ENCODE measurements at places on chromosomes 1 and 21.

DNA sequence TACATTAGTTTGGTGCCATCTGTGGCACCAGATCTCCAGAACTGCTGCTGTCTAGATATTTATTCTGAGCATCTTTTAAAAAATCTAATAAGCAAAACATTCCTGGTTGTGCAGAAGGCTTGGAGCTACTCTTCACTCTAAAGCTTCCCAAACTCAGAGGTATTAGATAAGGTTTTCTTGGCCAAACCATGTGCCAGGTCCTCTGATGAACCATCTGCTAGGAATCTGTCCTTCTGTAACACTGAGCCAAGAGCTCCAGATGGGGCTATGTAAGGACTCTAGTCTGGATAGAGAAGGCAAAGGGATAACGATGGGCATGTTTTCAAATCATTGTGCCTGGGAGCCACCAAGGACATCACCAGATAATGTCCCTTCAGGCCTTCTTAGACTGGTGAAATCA lies 410.6 kb downstream of the NTNG1 start:
- no peak for DNase-seq

GRCh38 chr1:56450004-56450666 lies 129.2 kb downstream of the PLPP3 start:
- DNase-seq = no peak

DNA sequence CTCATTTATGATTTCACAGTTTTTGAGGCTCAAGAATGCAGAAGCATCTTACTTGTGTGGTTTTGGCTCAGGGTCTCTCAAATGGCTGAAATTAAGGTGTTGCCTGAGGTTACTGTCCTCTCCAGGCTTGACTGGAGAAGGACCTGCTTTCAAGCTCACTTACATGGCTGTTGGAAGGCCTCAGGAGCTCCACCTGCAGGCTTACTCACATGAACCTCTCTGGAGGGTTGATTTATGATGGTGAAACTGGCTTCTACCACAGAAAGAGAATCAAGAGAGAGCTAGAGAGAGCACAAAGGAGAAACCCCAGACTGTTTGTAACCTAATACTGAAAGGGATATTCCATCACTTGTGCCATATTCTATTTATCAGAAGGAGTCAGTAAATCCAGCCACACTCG lies 6.2 kb upstream of the KCNK2 start:
- DNase-seq = no peak

DNA sequence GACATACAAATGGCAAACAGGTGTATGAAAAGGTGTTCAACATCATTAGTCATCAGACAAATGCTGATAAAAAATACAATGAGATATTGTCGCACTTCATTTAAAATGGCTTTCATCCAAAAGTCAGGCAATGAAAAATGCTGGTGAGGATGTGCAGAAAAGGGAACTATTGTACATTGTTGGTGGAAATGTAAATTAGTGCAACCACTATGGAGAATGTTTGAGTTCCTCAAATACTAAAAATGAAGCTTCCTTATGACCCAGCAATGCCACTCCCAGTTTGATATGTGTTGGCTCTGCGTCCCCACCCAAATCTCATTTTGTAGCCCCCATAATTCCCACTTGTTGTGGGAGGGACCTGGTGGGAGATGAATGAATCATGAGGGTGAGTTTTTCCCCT lies 309.7 kb upstream of the ZRANB2 start:
- DNase-seq = no peak

DNA sequence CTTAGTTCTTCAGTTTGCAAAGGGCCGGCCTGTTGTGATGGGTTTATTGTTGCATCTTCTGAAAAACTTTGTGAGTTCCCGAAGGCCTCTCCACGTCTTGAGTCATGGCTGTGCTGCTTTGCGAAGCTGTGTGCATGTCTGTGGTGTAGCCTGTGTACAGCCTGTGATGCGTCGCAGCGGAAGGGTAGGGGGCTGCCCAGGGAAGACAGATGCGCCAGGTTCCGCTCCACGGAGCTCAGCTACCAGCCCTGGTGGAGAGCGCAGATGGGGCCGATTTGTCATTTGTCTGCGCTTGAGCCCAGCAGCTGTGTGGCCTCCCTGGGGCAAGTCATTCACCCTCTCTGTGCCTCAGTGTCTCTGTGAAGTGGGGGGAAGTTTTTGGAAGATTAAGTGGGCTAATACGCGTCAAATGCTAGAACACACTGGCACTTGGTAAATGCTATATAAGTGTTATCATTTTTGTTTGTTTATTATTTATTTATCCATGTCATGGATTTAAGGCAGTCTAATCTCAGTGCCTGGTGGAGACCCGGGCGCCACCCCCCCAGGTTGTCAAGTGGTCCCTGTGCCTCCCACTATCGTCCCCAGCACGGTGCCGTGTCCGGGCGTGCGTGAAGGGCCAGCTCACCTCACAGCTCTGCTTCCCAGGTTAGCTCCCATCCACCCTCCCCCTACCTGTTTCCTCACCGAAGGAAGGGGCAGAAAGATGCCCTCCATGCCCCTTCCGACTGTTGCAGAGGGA lies 8.4 kb downstream of the PDE9A start:
- DNase-seq = no peak

DNA sequence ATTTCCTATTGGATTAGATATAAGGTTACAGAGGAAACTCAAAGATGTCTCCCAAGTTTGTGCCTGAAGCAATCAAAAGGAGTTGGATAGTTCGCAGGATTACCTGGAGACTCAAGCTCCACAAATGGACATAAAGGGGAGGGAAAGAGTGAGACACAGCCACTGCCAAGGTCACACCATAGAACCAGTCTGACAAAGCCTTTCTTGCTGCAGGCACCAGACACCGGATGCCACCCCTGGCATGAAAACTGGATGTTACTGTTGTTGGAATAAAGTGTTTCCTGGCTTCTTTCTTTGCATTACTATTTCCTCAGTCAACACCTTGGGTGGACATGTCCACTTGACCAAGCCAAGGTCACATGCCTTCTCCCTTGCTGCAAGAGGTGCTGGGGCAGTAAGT lies 70.6 kb downstream of the SNRPE start:
- DNase-seq = no peak

DNA sequence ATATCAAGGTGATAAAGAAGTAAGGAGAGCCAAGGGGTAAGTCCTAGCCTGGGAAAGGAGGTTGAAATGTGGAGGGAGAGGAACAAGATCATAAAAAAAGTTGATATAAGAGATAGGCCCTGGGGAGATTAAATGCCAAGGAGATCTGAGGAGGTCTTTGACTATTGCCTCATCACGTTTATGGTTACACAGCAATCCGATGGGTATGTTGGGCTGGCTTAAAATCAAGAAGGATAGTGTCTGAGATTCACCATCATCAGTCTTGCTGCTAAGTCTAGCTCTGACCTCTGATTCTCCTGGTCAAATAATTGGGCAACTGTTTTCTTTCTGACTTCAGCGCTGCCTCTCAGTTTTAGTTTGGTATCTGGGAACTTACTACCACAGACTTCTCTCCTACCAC lies 416.3 kb downstream of the GPATCH2 start:
- DNase-seq = no peak

- peak; percentile 76 for DNase-seq
These were observed 2.2 kb downstream of the PHGDH start for GRCh38 chr1:119713749-119714456.

GRCh38 chr1:48978413-48978812 lies 201.7 kb upstream of the BEND5 start:
- peak; percentile 11 for DNase-seq

- DNase-seq = no peak
These were observed 95.7 kb downstream of the RHOU start for GRCh38 chr1:228830954-228831481.

DNA sequence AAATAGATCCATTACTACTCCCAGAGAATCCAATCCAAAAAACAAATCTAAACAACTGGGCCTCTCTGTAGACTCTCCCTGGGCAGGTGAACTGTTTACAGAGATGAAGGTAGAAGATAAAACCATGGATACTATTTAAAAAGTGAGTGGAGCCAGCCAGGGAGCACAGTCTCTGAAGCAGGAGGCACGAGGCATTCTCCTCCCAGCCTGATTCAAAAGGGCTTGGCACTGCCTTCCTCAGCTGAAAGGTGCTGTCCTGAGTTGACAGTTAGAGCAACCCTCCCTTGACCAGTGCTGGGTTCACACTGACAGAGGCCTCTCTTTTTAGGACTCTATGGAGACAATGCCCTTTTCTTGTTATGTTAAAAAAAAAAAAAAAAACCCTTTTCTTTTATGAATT lies 36.8 kb downstream of the HENMT1 start:
- DNase-seq = no peak

Data from muscle of leg (tissue), 16 donors.